ENCODE measurements at places on chromosomes 5 and 9.

GRCh38 chr5:16178745-16179372, 732 bp downstream of the MARCHF11 start:
- DNase-seq: peak; percentile 48

DNA sequence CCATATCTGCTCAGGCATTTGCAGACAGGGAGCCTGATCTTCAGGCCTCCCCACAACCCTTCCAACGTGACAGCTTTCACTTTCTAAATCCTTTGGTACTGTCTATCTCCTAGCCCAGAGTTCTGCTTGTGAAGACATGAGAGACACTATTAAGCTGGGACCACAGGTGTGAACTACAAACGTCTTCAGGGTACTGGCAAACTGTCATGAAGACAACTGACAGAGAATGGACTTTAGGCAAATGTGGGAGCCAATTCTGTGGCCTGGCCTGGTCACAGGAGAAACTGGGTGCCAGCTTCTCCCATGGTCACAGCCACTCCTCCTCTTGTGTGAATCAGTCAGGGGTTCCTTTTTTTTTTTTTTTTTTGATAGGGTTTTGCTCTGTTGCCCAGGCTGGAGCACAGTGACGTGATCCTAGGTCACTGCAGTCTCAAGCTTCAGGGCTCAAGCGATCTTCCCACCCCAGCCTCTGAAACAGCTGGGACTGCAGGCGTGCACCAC, 10.4 kb downstream of the TRIM14 start:
- DNase-seq: no peak

GRCh38 chr5:92641031-92641962, 939.7 kb downstream of the NR2F1-AS1 start:
- DNase-seq: peak; percentile 87

DNA sequence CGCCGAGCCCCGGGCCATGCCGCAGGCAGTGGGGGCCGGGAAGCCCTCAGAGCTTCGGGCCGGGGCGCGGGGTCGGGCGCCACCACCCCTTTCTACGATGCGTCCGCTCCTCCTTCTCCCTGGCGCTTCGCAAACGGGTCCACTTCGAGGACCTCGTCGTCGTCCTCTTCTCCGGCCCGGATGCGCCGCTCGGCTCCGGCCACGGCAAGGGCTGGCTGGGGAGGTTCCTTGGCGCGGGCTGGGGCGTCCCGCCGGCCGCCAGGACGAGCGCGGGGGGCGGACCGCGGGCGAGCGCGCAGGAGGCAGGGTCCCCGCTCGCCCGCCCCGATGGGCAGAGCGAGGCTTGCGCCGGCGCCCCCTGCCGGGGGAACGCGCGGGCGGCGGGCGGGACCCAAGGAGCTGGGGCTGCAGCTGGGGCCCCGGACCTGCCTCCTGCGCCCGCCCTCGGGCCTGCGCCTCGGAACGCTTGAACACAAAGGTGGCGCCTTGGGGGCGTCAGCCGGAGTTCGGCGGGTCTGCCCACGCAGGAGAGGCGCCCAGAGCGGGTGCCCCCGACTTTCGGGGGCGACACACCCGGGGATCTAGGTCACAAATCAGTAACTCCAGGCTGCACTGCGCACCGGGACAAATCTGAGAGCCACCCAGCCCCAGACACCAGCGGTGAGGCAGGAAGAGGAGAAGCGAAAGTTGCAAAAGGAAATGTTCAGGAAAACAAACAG, at the start of gene ROR2:
ROR2 (minus strand) TSS at position 283 of the 719 bp plus-strand sequence.
- DNase-seq: peak; percentile 77

- DNase-seq: peak; percentile 63
Measured at GRCh38 chr9:91677331-91677730, 253.7 kb upstream of the NFIL3 start.

DNA sequence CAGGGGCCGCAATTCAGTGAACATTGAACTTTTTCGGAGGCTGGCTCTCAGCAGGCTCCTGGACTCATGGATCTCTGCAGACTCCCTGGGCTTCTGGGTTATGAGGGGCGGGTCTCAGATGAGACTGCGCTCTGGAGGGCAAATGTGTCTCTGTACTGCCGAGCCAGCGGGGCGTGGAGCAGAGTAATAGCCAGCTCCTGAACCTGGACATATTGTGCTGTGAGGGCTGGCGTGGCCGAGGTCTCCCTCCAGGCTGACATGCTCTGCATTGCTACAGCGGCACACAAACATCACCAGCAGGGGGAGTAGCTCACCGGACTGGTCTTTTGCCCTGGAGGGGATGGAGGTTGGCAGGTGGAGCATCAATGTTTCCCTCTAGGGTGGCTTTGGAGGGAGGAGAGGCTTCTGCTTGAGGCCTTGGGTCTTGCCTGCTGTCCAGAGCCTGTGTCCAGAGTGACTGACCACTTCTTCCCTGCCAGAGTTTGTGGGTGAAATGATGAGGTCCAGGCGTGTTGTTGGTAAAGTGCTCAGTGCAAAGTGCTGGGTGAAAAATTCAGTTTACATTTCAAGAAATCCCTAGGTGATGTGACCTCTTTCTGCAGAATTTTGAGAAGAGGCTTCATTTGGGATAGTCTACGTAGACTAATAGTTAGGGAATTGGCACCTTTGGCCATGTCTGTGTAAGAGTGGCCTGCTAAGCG, 10.9 kb upstream of the GADD45G start:
- DNase-seq: peak; percentile 27

DNA sequence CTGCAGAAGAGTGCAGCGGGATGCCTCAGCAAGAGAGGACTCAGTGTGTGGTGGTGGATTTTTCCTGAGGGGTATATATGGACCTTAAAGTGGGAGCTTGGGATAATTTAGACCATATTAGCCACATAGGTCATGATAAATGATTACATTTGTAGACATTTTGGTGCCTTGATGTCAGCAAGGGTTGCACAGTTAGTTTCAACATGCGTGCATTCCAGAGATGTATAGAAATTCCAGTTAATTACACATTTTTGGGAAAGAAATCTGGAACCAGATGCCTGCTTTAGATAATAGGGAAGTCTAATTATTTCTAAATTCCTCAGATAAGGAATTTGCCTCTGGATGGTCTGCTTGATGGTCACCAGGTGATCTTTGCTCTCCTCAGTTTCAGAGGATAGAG, 440.6 kb upstream of the PAPPA start:
- DNase-seq: no peak

- no peak for DNase-seq
Measured at GRCh38 chr5:147971472-147971871, 65.1 kb upstream of the C5orf46 start.

DNA sequence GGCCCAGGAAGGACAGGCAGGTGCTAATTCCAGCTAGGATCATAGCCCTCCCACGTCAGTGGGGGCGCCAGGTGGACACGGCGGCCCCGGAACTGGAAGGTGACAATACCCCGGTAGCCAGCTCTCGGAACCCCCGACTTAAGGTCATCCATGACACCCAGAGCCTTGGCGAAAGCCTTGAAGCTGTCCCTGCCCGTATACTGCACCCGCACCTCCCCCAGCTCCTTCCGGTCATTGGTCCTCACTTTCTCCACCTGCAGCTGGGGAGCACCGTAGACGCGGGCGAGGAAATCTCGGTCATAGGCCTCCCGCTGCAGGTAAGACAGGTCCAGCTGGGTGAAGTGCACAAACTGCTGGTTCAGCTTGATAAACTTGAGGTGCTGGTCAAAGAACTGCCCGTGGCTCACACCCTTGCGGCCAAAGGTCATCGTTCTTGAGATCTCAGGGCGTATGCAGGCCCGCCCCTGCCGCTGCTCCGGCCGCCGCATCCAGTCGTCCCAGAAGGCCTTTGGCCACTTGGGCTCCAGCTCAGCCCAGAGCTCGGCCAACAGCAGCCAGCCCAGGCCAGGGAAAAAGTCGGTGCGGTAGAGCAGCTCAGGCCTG, 10.9 kb downstream of the MGAT1 start:
- no peak for DNase-seq
